ENCODE measurements at places on chromosomes 12 and 14. TPM values are rescaled to one million over a fixed set of nuclear protein-coding genes. Genes with fewer than 3 reads are reported as not detected.

GRCh38 chr12:53956914-53957536 lies 2.3 kb downstream of the HOXC12 start:
- DNase-seq = no peak

GRCh38 chr12:2301531-2302461 lies 249.0 kb downstream of the CACNA1C start:
- DNase-seq = peak; percentile 73

GRCh38 chr12:107486140-107486892 lies 199.3 kb upstream of the PWP1 start:
- DNase-seq = no peak

The KLRD1 gene
- total RNA-seq = 3.6 TPM

- DNase-seq = no peak
Observed at GRCh38 chr14:55206175-55206693, 14.8 kb upstream of the DLGAP5 start.

- DNase-seq = no peak
Observed at GRCh38 chr12:115230606-115231005, 546.6 kb upstream of the TBX3 start.

DNA sequence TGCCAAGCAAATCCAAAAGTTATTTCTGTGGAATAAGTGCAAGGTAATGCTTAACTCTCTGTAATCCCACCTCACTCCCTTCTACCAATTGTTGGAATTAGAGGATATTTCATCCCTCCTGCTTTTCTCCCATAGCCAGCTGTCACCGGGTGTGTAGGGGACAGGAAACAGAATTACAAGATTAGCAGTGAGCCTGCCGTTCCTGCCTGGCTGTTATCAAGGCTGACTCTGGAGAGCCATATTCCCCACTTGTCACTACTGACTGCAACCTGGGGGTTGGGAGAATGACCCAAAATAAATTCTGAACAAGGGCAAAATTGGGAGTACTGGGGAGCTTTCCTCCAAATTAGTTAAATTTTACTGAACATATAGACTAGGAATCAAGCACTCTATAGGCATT lies 24.8 kb downstream of the TBX5 start:
- DNase-seq = no peak

DNA sequence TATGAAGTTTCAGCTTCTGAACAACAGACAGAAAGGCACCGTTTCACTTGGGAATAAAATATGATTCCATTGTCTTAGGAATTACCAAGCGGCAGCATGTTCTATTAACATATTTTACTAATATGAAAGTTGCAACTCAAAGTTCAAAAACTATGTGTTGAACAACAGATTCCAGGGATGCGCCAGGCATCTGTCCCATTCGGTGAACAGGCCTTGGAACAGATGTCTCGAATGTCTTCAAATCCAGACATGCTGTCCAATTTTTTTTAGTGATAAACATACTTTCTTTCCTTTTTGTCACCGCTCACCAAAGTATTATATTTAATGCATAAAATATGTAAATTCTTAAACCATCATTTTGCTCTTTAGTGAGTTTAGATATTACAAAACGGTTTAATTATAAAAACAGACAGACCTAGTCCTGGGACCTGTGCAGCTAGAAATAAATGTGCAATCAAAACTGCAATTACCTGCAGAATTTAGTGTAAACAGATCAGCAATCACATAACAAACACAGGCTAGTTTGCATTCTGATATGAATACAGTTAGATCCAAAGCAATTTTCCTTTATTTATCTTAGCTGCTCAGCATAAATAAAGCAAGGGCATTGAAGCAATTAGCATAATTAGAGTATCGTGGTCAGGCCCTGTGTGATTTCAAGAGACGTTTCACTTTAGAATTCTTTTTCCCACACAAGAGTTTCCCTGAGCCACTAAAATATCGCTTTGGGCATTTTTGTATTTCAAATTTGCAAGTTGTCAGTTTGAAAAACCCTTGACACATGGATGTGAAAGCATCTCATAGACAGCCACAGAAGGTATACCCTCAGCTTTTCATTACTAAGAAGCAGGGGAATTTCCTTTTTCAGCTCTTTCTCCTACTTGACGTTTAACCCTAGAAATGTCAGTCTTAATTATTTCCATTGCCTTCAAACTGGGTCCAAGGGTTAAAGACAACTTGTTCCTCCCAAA lies 420.8 kb downstream of the EGLN3 start:
- no peak for DNase-seq

- no peak for DNase-seq
Observed at GRCh38 chr12:68780731-68781130, 27.2 kb upstream of the MDM2 start.

DNA sequence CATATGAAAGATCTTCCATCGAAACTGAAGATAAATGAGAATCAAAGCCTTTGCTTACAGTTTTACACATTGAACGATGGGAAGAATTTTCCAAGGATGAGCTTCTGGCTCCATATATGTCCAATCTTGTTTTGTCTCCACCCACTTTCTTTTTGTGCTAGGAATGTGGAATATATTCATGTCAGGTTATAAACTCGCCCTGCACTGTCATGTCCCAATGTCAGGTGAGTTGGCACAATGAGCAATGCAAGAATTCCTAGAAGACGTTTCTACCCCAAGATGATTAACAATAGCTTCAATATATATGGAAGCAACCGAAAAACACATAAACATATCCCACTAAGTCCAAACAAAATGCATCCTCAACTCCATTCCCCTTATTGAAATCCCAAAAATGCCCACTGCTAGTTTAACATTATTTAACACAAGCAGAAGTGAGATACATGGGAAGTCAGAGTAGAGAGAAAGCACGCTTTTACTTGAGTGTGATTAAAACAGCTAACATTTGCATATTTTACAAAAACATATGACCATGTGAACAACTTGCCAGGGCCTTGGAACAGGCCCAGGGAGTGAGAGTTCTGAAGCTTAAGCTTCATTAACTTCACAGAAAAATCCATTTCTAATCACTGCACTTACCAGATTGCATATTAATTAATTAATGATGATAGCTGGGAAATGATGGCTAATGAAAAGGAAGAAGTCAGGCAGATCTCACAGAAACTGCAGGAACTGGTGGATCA lies 233.9 kb downstream of the GXYLT1 start:
- no peak for DNase-seq
